ENCODE measurements at places on chromosomes 1 and 21.

DNA sequence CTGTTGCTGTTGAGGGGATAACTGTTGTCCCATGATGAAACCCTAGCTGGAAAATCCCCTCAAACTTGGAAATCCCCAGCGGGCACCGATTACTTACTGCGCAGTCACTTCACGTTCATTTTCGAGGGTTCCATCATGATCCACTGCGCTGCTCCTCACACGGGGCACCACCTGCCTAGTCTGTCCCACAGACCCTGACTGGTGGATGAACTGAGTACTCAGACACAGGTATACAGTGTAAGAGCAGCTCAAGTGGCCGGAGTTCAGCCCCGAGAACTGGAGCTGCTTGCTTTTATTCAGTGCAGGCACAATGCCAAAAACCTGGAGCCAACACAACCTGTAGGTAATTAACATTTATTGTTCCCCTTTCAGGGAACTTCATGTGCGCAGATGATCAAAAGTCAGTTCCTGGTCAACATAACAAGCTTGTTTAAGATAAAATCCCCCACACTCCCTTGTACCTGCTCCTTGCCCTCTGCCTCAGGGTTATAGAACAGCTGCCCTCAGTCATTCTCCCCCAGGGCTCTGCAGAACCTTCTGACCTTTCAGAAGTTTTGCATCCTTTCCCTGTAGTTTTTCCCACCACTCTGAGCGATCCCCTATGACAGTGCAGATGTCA lies 46.5 kb upstream of the PRELP start:
- no peak for DNase-seq

DNA sequence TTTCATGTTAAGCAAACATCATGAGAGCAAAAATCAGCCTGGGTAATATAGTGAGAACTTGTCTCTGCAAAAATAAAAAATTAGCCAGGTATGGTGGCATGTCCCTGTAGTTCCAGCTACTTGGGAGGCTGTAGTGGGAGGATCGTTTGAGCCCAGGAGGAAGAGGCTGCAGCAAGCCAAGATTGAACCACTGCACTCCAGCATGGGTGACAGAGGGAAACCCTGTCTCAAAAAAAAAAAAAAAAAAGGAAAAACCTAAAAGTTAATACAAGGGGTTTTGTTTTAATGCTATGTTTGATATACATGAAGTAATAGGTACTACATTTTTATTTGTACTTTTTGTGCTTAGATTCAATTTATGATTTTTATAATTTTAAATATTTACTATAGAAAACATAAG lies 27.1 kb upstream of the SLC35A3 start:
- no peak for DNase-seq

GRCh38 chr1:186620566-186621350 lies 59.5 kb downstream of the PTGS2 start:
- no peak for DNase-seq

DNA sequence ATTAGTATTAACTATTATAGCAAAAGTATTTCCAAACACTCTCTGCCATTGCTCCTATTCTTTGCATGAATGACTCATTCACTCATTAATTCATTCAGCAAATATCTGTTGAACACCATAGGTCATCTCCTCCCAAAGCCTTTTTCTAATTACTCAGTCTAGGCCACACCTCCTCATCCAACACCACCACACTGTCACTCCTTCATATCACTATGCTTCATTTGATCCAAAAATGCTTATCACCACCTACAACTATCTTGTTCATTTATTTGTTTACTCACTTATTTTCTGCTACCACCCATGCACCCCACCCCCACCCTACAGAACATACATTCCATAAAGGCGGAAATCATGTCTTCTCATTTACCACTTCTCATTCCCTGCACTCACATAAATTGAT lies 94.4 kb upstream of the TNFSF4 start:
- DNase-seq: no peak

DNA sequence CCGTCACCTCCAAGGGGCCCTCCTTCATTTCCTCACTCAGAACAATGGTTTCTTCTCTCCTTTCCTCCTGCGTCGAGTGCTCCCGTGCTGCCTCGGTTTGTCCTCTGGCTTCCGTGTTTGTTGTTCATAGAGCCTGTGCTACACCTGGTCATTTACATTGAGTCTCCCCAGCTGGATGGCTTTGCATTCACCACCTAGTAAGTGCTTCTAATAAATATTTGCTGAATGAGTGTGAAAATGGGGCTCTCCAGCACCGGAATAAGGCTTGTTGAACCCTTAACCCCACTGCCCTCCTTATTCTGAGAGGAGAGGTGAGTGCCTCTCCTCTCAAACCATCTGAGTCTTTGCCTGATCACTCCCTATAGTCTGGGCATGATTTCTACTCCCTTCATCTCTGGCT lies 104.9 kb downstream of the CNIH3 start:
- no peak for DNase-seq

- no peak for DNase-seq
Measured at GRCh38 chr1:109771712-109772657, 8.3 kb upstream of the EPS8L3 start.

DNA sequence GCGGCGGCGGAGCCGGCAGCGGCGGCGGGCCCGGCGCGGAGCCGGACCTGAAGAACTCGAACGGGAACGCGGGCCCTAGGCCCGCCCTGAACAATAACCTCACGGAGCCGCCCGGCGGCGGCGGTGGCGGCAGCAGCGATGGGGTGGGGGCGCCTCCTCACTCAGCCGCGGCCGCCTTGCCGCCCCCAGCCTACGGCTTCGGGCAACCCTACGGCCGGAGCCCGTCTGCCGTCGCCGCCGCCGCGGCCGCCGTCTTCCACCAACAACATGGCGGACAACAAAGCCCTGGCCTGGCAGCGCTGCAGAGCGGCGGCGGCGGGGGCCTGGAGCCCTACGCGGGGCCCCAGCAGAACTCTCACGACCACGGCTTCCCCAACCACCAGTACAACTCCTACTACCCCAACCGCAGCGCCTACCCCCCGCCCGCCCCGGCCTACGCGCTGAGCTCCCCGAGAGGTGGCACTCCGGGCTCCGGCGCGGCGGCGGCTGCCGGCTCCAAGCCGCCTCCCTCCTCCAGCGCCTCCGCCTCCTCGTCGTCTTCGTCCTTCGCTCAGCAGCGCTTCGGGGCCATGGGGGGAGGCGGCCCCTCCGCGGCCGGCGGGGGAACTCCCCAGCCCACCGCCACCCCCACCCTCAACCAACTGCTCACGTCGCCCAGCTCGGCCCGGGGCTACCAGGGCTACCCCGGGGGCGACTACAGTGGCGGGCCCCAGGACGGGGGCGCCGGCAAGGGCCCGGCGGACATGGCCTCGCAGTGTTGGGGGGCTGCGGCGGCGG lies 1.0 kb downstream of the ARID1A start:
- DNase-seq: no peak

DNA sequence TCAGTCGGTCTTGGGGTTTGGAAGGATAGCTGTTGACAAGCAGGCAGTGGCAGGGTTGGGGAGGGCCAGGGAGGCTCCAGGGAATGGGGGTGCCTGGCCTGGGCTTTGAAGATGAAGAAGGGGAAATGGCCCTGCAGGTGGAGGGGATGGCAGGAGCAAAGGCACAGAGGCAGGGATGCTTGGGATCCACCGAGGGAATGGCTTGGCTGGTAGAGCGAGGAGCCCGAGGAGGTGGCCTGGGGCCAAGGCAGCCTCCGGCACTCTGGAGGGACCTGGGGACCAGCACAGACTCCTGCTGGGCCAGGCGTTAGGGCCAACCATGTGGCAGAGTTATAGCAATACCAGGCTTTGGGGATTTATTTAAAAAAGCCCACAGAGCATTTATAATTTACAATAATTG lies 62.9 kb upstream of the EDN2 start:
- no peak for DNase-seq

- DNase-seq: no peak
Measured at GRCh38 chr1:173580658-173581057, 22.2 kb downstream of the SLC9C2 start.

DNA sequence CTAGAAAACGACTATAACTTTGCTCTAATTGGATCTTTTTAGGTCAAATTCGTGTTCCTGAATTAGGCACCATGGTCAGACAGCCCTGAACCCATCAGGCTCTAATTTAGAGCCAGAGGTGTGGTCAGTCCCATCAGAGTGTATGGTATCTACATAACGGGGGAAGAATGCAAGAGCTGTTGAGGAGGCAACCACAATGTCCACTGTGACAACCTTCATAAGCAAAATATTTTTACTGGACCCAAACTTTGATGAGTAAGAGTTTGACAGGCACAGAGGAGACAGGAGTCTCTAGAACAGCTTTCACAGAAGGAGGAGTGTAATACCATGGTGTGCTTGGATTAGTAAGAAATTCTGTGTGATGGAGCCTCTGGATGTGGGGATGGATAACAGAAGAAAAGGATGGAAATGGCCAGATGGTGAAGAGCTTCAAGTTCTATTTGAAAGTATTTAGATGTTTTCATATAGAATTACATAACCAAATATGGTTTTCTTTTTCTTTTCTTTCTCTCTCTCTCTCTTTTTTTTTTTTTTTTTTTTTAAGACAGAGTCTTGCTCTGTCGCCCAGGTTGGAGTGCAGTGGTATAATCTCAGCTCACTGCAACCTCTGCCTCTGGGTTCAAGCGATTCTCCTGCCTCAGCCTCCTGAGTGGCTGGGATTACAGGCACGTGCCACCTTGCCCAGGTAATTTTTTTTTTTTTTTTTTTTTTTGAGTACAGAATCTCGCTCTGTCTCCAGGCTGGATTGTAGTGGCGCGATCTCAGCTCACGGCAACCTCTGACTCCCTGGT lies 24.9 kb downstream of the UBE2U start:
- DNase-seq: no peak

DNA sequence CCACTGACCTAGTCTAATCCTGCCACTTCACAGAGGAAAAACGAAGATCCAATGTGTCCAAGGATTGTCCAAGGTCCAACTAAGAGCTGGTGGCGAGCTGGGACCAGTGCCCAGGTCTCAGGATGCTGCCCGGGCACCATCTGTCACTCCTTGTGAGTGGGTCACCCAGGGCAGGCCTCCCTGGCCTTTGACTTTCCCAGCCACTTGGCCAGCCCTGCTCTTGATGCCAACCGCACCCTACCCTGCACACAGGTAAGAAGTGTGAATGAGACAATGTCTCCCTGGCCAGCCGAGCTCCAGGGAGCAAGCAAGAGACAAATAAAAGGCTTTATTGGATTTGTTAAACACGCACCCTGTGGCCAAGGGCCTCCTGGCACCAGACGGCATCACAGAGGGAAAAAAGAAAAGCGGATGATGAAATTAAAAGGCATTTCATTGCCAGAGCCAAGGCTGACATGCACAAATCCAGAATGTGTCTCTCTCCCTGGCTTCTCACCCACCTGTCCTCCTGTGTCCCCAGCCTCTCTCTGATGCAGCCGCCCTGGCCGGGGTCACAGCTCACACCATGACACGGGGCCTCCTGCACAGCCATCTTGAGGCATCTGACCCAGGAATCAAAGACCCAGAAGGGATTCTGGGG lies 72.8 kb downstream of the CAMK2N1 start:
- peak; percentile 94 for DNase-seq

DNA sequence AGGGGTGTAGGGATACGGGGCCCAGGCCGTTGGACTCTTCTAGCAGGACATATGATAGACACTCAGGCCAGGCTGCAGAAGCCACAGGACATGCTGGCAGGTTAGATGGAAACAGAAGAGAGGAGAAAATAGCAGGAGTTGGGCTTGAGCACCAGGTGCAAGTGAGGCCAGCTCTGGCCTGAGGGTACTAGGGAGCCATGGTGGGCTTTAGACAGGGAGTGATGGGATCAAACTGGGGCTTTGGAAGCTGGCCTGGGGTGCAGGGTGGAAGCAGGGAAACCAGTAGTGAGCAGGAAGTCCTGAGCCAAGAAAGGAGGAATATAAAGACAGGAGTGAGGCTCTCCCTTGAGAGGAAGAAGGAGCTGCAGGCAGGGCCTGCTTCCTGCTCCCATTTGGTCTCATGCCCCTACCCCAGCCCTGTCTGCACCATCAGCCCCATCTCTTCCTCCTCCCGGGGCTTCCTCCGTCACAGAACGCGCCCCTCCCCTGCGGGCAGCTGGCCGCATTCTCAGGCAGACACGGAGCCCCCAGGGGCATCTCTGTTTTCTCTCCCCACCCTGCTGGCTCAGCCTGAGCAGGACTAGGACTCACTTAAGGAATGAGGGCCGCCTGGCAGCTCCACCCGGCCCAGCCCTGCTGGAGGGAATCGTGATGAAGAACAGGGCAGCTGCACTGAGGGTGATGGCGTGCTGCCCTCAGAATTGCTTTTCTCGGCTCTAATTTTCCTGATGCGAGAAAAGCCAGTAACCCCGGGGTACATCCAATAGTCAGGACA lies 165.5 kb upstream of the TMEM51 start:
- no peak for DNase-seq

DNA sequence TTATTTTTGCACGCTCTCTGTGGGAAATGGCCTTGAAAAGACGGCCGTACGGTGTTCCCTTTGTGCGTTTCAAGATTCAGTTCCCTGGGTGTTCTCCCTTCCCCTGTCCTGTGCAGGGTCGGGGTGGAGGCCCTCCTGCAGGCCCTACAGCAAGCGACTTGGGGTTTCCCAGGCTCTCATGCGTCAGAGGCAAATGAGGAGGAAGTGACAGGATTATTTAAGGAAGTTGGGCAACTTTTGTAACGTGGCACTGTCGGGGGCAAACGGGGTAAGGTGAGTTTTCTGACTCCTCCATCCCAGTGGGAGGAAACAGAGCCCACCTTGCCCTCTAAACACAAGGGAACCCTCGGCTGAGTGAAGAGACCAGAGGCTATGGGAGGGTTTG lies 16.1 kb upstream of the AJAP1 start:
- no peak for DNase-seq

- DNase-seq: no peak
Measured at GRCh38 chr1:168372307-168372706, 91.6 kb downstream of the TBX19 start.

- no peak for DNase-seq
Measured at GRCh38 chr1:119115311-119115710, 25.1 kb downstream of the WARS2 start.

DNA sequence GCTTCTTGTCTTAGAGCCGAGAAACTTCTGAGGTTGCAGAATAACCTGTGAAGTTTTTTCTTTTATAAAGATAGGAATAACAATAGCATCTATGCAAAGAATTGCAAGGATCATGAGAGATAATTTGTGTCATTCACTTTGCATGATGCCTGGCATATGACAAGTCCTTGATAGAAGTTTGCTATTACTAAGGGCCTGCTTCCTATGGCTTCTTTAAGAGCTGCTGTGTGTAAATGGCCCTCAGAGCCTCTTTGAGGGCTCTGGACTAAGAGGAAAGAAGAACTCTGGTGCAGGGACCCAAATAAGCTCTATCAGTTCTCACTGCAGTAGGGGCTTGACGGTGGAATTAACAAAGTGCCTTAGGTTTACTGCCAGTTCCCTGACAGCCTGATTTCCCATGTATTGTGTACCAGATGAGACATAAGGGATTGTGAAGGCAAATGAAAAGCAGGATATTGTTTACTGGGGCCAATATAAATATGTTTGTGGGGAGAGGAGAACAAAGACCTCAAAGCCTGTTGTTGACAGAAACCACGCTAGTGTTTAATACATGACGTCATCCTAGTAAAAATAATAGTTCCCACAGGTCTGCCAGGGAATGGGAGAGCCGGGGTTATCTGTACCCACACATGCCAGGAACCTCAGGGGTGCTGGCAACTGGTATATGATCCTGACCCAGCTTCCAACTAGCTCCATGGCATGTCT lies 131.2 kb upstream of the UBE2U start:
- DNase-seq: no peak

Data from cerebellar nuclear complex (tissue), 1 donor.